Right renal pelvis (tissue), 4 donors: ENCODE measurements at places on chromosomes 7 and 10.

DNA sequence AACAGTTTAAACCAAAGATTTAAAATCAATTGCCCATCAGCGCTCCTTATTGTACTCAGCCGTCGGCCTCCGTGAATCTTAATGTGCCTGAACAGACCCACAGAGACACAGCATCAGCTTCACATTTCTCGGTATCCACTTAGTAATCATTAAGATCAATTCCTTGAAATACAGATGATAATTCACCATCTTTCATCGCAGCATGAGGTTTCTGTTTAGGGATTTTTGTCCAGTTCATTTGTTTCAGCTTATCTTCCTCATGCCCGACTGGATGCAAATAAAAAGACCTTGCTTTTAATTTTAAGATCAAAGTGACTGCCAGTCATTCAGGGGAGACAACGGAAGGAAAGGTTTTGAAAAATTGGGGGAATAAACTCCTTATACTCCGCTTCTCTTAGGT lies 207.8 kb downstream of the WDR37 start:
- no peak for DNase-seq

DNA sequence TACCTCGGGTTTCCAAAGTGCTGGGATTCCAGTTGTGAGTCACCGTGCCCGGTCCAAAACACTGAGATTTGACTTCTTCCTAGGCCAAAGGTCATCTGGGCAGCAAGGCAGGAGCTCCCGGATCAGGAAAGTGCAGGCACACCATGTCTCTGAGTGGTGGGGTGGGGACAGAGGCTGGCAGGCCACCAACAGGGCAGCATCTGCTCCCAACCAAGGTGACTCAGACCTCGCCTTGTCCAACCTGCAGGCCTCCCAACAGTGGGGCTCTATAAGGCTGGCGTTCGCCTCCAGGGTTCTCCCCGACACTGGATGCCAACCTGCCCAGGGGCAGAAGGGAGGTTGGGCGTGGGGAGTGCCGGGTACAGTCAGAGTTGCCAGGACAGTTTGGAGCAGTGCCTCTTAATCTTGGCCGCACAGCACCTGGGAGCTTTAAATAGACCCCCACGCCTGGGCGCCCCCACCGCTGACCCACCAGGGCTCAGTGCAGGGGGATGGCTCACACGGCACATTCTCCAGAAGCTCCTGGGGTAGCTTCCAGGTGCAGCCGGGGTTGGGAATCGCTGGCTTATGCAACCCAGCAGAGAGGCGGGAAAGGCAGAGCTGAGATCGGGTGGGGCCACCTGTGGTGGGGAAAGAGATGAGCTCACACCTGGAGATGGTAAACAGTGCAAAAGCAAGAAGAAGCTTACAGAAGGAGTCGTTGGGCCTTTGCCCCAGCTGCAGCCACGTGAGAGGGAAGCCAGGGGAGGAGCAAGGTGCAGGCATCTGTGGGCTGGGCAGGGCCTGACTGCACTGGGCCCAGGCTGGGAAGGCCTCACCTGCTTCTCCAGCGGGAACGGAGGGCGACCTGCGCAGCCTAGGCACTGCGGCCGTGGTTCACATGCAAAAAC lies 10.9 kb downstream of the CALML5 start:
- DNase-seq = no peak

- DNase-seq = no peak
These were observed 347.7 kb upstream of the MKI67 start for GRCh38 chr10:128473911-128474310.

DNA sequence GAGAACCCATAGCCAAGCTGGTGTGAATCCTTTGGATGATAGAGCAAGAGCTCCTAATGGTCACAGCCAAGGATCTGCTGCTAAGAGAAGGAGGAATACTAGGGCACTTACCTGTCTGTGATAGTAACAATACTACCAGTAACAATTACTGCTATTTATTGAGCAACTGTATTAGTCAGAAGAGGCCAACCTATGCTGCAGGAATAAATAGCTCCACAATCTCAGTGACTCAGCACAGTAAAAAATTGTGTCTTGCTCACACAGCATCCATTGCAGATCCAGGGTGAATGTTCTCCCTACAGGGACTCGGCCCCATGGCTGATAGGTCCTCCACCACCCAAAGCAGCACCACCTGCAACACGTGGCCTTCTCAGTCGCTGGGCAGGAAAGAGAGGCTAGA lies 257.6 kb upstream of the ZMIZ1 start:
- no peak for DNase-seq

GRCh38 chr7:20795361-20795760 lies 8.7 kb upstream of the SP8 start:
- DNase-seq = no peak

DNA sequence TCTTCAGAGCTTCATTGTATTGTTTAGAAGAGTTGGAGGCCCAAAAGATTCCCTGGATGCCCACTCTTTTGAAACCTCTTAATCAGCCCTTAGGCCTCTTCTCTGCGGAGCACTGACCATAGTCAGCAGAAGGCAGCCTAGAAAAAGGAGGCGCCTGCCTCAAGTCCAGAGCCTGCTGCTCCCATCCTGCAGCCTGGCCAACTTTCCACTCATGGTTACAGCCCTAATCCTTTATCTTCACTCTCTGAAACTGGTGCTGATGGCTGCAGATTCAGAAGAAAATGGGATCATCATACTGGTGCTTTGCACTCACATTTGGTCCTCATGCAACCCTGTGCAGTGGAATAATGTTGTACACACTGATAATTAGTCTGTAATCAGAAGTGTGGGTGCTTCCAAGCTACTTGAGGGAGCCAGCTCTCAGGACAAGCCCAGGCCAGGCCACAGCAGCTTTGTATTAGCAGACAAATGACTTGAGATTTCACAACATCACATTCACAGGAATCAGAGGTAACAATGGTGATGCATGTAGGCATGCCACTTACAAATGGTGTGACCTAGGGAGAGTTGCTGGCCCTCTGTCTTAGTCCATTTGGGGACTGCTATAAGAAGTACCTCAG lies 272.9 kb downstream of the GALNT17 start:
- no peak for DNase-seq

GRCh38 chr7:38822549-38822948 lies 86.4 kb downstream of the VPS41 start:
- DNase-seq = no peak

GRCh38 chr7:106740806-106741205 lies 79.8 kb upstream of the CCDC71L start:
- no peak for DNase-seq

DNA sequence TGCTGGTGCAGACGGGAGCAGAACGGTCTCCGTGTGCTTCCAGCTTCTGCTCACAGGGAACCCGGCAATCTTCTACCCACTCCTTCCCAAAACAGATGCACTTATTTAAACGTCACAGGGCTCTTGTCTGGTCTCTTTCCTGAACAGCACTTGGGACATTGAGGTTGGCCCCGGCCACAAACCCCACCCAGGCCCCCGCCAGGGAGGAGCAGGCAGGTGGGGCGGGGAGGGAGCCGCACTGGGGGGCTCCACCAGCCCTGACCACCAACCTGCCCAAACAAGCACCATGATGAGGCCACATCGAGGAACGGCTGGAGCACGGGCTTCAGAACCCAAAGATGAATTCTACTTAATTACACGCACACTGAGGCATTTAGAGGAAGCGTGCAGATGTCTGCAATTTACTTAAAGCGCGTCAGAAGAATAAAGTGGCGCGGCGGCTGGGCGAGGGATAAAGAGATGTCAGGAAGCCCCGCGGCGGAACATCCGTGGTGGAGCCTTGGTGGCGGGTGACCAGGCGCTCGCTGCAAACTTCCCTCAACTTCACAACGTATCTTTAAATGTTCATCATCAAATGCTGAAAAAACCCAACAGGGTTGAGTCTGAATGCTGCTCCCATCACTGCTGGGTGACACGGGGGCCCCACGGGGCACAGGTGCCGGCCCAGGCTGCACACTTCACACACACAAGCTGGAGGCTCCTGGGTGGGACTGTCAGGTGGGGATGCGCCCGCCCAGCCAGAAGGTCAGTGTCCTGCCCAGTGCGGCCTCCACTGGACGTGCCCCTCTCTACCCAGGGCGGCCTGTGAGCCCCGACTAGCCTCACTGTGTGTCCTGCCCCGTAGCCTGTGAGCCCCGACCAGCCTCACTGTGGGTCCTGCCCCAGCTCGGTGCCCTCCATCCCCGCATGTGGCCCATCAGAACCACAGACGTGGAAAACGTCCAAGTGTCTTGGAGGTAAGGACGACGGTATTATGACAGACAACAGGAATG lies 279.2 kb downstream of the MAD1L1 start:
- DNase-seq = no peak

GRCh38 chr7:16758631-16759611 lies 5.4 kb downstream of the TSPAN13 start:
- DNase-seq = no peak

DNA sequence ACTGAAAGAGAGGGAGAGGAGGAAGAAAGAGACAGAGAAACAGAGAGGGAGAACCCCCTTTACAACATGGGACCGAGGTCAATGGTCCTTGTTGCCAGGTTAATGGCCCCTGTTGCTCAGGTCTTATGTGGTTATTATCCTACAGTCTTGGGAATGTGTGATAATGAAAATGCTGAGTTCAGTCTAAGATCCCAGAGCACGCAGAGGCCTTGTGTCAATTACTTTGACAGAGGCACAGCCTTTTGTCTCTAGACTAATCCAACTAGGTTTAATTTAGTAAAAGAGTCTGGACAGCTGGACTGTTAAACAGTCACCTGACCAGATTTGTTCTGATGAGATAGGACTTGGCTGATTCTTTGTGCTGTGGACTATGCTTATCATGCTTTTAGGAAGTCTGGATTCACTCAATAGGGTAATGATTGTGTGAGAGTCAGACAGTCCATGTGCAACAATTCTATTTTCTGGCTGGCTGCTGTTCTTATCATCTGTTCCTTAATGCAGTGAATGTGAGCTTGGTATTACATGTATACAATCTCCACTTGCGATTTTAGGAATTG lies 157.4 kb upstream of the MAGI2 start:
- DNase-seq = no peak

DNA sequence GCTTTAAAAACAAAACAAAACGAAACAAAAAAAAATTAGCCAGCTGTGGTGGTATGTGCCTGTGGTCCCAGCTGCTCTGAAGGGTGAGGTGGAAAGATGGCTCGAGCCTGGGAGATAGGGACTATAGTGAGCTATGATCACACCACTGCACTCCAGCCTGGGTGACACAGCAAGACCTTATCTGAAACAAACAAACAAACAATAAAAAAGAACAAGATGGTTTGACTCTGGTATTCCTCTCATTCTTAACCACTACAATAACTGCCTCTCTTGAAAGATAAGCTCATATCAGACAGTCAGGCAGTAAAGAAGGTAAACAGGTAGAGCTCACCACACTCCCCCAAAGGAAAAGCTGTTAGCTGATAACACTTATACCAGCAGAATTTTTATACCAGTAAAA lies 14.1 kb upstream of the DUSP5 start:
- DNase-seq = no peak

DNA sequence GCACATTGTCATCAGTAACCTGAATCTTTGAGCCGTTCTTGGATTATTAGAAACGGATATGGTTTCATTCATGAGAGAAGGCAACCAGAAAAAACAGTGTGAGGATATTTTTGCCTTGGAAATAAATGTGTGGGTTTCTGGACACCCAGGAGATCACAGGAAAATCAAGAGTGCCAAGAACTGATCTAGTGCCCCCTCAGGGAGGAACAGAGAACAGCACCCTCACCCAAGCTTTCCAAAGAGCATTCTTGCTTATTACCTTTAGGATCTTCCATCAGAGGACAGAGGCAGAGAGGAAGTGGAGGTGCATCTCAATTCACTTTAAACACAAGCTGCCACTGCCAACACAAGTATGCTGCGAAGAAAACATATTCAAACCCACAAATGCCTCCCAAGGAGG lies 851.5 kb upstream of the COBL start:
- DNase-seq = no peak

DNA sequence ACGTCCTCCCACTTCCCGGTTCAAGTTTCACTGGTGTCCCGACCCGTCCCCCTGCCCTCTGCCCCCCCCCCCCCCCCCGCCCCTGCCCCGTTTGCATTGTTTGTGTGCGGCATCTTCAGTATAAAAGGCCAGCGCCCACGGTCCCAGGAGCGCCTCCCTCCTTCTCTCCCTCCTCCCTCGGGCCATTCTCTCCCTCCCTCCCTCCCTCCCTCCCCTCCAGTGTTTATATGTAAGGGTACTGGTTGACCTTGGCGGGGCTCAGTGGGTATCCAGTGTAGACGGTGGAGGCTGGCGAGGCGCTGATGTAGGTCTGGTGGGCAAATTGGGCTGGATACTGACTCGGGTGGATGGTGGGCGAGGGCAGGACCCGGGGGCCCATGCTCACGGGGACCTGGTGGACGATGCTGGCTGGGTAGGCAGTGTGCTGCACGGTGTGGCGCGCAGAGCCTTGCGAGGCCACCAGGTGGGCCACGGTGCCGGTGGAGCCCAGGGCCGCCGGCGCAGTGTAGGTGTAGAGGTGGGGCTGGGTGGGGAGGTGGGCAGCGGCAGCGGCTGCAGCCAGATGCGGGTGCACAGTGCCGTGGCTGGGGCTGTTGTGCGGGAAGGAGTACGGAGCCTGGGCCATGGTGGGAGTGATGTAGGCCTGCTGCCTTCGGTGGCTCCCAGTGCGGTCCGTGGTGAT lies 49.4 kb downstream of the CLEC2L start:
- no peak for DNase-seq

DNA sequence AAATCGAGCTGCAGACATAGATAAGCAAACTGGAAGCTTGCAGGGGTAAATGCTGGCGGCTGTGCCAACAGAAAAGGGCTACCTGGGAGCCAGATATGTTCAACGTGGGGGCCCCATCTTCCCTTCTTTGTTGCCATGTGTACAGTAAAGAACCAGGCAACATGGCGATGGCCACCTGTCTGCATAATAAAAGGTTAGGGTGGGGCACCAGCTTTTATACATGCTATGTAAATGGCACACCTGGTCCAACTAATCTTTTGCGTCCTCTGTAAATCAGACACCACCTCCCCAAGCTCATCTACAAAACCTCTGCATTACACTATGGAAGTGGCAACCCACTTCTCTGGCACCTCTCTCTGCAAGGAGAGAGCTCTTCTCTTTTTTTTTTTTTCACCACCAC lies 13.9 kb downstream of the BUD31 start:
- DNase-seq = no peak

DNA sequence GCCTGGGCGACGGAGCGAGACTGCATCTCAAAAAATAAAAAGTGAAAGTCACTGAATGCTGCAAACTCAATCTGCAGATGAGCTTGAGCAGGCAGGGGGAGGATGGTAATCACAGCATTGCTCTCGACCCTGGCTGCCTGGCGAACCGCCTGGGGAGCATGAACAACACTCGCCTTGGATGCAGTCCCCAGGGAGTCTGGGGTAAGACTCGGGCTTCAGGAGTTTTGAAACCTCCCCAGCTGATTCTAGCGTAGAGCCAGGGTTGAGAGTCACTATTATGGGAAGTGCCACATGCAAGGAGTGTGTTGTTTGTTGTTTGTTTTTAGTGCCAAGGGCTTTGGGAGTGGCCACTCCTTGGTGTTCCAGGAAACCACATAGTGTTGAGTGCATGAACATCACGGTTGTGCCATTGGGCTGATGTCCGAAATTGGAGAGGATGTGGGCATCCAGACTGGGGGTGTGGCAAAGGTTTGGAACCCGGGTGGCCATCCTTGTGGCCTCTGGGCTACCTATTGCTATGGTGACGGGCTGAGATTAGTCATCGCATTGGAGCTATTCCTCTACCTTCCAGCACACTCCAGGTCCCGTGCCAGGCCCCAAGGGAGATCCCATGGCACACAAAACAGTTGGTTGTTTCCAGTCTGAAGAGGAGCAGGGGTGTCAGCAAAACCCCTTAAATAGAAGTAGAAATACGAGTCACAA lies 92.6 kb downstream of the RGS10 start:
- no peak for DNase-seq
